Right atrium auricular region (tissue), 2 donors: ENCODE measurements at places on chromosomes 11 and 22.

GRCh38 chr11:23948851-23949250, 548.0 kb upstream of the LUZP2 start:
- no peak for DNase-seq

DNA sequence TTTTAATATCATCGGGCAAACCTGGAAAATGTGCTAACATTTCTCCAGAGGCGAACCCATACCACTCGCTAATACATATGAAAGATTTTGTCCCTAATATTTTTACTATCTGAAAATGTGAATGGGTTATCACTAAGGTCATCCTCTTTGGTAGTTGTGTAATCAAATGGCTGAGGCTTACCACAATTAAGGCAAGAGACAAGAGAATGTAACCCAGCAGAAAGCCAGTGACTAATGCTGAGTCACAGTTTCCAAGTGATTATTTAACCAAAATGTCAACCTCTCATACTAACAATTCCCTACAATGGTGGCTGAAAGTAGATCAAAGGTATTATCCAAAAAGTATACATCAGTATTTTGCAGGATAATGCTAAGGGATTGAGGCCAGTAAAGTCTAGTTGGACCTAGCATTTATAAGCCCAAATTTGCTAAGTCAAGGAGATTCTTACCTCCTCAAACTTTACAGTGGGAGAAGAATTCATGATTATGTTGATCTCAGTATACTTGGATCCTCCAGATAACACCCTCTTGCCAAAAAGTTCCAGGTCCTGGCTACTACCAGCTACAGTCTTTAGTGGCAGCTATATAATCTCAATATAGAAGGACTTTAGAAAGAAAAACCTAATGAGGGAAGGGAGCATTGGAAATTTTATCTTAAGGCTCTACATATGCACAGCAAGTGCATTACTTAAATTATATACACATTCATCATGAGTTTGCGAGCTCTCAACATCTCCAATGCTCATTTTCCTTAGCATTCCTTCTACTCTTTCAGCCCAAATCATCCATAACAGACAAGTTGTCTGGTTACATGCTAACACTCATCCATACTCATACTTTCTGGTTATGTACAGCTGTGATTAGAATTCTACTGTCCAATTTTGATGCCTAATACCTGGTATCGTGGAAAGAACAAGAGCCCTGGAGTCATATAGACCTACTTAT, 25.4 kb downstream of the SIK3 start:
- DNase-seq: no peak

DNA sequence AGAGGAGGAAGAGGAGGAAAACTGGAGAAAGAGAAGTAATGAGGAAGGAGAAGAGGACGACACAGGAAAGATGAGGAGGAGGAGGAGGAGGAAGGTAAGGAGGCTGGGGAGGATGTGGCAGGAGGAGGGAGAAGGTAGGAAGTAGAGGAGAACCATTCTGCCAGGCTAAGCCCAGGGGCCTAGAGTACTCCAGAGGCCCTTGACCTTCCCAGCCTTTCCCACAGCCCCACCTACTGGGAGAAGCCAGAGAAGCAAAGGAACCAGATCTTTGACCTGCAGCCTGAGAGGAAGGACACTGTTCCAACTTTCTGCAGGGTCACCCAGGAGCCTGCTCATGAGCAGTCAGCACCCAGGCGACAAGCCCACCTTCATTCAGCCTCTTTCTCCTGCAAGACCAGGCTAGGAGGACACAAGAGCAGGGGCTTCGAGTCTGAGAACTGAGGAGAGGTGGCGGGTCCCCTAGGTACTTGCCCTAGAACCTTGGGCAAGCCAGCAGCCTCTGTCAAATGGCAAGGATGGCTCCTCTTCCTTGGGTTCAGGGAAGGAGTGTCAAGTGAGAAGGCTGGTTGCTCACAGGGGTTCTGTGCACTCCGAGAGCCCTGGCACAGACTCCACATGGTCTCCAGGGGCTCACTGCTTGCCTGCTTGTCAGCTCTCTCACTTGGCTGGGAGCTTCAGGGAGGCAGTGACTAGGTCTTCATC, 27.9 kb upstream of the OAF start:
- peak; percentile 63 for DNase-seq

DNA sequence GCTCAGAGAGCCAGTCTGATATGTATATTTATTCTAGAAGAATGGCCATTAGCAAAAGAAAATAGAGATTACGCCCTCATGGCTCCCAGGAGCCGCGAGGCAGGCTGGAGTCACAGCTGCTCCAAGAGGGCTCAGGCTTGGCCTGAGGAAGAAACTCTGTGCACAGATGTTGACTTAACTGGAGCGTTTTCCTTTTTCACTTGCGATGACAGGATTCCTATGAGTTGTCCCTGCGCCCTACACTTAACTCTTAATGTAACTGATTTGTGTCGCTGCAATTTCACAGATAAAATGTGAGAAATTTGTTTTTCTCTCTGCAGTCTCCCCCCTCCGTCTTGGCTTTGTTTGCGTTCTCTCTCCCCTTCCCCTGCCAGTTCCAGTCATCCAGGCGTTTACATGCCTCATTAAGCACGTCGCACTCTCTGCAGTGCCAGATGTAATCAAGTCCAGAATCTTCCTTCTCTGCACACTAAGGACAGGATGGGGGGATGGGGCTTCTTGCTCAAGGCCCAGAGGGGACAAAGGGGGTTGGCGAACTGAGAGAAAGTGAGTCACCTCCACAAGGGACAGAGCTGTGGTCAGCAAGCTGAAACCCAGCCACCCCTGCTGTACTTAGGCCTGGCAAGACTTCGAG, 1060.1 kb downstream of the NTM start:
- DNase-seq: no peak

GRCh38 chr11:75582895-75583717, 21.1 kb downstream of the SERPINH1 start:
- peak; percentile 73 for DNase-seq

DNA sequence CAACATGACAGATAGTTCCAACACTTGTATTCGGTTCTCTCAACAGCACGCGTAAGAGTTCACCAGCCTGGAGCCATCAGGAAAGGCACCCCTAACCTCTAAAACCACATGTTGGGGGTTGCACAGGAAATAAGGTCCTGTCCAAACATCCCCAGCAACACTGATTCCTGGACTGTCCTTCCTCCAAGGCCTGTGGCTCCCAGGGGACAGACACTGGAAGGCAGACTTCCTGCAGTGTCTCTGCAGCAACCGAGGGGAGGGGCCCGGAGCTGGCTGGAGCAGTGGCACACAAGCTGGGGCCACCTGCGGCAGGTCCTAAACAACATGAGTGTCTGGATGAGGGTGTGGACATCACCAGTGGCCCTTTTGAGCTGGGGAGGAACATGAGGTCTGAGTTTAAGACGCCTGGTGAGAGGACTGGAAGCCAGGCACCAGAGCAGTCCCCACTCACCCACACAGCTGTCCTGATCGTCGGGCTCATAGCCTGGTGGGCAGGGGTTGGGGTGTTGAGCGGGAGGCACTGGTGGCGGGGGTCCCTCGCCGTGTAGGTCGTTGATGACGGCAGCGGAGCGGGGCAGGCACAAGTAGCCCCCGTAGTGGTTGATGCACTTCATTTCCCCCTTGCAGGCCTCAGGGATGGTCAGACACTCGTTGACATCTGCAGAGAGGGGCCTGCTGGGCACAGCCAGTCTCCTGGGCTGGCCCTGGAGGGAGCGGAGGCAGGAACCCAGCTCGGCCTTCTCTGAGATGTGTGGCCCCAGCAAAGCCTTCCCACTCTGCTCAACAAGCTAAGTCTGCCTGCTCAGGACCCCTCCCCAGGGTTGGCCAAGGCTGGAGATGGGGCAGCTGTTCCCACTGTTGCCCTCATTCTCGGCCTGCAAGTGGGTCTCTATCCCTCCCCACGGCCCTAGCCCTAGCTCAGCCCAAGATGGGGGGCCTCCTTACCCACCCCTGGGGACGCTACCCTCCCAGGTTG, 1.6 kb downstream of the EFEMP2 start:
- DNase-seq: no peak

- DNase-seq: no peak
Measured at GRCh38 chr22:32417906-32418305, 5.9 kb upstream of the RTCB start.

GRCh38 chr11:75326439-75326810, 25.0 kb downstream of the ARRB1 start:
- no peak for DNase-seq

- peak; percentile 74 for DNase-seq
Measured at GRCh38 chr11:86473991-86474833, 99.5 kb downstream of the CCDC81 start.

DNA sequence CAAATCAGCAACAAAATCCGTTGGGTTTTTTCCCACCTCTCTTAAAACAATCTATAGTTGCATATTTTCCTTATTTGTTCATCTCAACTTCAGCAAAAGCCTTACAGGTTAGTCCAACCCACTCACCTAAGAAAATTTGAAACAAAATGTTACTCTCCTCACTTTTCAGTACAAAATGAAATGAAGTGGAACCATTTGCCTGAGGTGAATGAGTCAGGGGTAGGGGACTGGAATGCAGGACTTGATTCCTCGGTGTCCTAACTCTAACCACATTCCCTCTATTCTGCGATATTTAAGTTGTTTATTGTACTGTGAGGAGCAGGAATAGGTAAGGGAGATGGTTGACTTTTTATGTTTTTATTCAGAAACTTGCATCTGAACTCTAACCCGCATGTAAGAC, 16.4 kb downstream of the ATP5MG start:
- no peak for DNase-seq

DNA sequence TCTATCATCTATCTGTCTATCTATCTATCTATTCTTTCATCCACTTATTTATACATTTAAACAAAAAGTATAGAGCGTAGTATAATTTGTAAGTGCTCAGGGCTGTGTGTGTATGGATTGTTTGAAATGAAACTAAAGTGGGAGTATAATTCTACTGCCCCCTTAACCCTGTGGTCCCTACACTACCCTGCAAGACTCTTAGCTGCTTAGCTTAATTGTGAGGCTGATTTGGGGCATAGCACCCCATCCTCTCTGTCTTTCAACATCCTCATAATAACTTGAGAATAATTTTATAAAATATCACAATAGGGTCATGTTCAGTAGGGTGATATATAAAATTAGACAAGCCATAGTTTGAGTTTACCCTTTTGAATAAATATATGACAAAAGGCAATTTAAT, 11.6 kb downstream of the OR51B4 start:
- no peak for DNase-seq

- no peak for DNase-seq
Measured at GRCh38 chr22:31940506-31940905, 3.8 kb upstream of the YWHAH start.
